A549 treated with RU486 at 1 μM for 4 hours (cell line): ENCODE measurements at places on chromosomes 4 and X. TPM values are rescaled to one million over a fixed set of nuclear protein-coding genes. Genes with fewer than 3 reads are reported as not detected.

The ZNF81 gene
- total RNA-seq = 4.3 to 8.1 TPM (median 6.0 TPM) in 5 replicates

The PWWP3B gene
- total RNA-seq = not detected in 5 replicates

The CACNA1F gene
- total RNA-seq = not detected in 5 replicates

The NIPAL1 gene
- total RNA-seq = 0.32 to 0.94 TPM (median 0.74 TPM) in 5 replicates

The CC2D2A gene
- 11.8 to 20.0 TPM (median 12.6 TPM) in 5 replicates for total RNA-seq

The HSD17B13 gene
- total RNA-seq = 0.06 to 0.07 TPM in 2 of 5 replicates, not detected in the others

The LRIT3 gene
- total RNA-seq = 0.05 to 0.10 TPM (median 0.06 TPM) in 3 of 5 replicates, not detected in the others

The VCX3A gene
- not detected in 5 replicates for total RNA-seq

The DDX53 gene
- total RNA-seq = not detected in 5 replicates

The IL13RA2 gene
- 0.09 TPM in 1 of 5 replicates, not detected in the others for total RNA-seq

The NKX3-2 gene
- total RNA-seq = 0.09 to 0.19 TPM (median 0.14 TPM) in 5 replicates

The LNX1 gene
- 0.03 to 0.06 TPM in 2 of 5 replicates, not detected in the others for total RNA-seq

The SLAIN2 gene
- total RNA-seq = 14.0 to 20.7 TPM (median 18.6 TPM) in 5 replicates

The BCAP31 gene
- total RNA-seq = 376 to 420 TPM (median 389 TPM) in 5 replicates

The FGF16 gene
- not detected in 5 replicates for total RNA-seq

The SUPT20HL1 gene
- total RNA-seq = not detected in 5 replicates

The ACE2 gene
- not detected in 5 replicates for total RNA-seq

The AWAT2 gene
- not detected in 5 replicates for total RNA-seq

The MSX1 gene
- total RNA-seq = 6.7 to 13.9 TPM (median 13.2 TPM) in 5 replicates

The ANKRD37 gene
- 2.6 to 4.4 TPM (median 3.4 TPM) in 5 replicates for total RNA-seq

The MECP2 gene
- total RNA-seq = 16.0 to 22.8 TPM (median 19.3 TPM) in 5 replicates

The DOCK11 gene
- 3.8 to 7.9 TPM (median 6.6 TPM) in 5 replicates for total RNA-seq

The CENPVL2 gene
- total RNA-seq = not detected in 5 replicates

The F8A1 gene
- total RNA-seq = 64.5 to 112 TPM (median 105 TPM) in 5 replicates

The TBX22 gene
- not detected in 5 replicates for total RNA-seq

The FAM9B gene
- not detected in 5 replicates for total RNA-seq

The ADH6 gene
- total RNA-seq = 0.09 TPM in 1 of 5 replicates, not detected in the others

The GALNT7 gene
- 25.4 to 32.0 TPM (median 28.2 TPM) in 5 replicates for total RNA-seq
